ENCODE measurements at places on chromosomes 1 and 21.

DNA sequence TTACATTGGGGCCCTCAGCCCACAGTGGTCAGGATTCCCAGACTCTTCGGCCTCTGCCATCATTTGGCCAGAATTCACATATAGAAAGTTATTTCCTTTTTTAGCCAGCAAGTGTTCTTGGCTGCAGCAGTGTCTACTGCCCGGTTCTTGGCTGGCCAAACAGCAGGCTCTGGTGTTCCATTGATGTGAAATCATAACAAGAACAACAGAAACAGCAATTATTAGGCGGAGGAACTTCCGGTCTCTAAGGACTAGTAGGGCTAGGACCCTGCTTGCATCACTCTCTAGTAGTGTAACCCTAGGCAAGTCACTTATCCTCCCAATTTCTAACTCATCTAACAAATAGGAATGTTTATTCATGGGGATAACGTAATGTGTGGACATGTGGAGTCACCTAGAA, 8.7 kb upstream of the GJA5 start:
- no peak for DNase-seq

GRCh38 chr1:163531345-163531744, 209.6 kb downstream of the NUF2 start:
- no peak for DNase-seq

- DNase-seq = no peak
Measured at GRCh38 chr1:177925006-177925405, 44.9 kb downstream of the SEC16B start.

DNA sequence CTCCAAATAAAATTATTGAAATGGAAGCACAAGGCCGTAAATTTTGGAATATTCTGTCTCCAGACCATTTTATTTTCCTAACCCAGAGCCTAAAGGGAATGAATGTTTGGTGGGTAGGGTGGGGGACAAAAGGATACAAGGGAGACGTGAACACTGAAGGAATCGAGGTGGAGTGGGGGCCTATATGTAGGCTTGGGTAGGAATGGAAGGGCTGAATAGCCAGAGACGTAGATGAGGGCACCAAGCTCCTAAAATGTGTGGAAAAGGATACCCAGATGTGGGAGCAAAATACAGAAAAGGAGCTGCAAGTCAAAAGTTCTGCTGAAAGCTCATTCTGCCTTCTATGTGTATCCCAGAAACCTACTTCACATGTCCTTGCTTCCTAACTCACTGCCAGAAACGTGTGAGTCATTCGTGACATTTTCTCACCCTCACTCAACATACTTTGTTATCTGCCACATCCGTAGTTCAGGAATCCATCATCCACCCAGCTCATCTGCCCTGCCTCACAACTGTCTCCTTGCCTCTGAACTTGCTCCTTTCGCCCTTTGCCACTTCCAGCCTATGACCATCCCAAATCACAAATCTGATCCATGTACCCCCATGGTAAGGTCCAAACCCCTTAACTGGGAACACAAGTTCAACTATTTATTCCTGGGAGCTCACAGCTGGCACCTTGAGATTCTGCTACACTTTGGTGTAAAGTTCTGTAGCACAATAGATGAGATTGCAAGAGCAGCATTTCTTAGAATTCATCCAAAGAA, 84.1 kb upstream of the PRDX6 start:
- no peak for DNase-seq

DNA sequence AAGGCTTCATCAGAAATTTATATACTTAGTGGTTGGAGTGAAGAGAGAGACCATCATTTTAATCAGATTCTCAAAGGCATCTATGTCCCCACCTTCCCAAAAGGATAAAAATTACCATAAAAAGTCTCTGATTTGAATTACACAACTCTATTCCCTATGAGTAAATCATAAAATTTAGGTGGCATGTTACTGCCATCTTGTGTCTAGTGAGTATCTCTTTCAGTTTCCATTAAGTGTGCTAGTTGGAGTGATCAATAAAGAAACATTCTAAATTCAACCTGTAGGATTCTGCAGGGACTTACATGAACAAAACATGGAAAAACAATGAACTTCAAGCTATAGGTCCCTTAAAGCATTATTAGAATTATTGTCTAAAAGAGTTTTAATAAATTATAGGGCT, 655.4 kb downstream of the LTN1 start:
- DNase-seq = no peak

DNA sequence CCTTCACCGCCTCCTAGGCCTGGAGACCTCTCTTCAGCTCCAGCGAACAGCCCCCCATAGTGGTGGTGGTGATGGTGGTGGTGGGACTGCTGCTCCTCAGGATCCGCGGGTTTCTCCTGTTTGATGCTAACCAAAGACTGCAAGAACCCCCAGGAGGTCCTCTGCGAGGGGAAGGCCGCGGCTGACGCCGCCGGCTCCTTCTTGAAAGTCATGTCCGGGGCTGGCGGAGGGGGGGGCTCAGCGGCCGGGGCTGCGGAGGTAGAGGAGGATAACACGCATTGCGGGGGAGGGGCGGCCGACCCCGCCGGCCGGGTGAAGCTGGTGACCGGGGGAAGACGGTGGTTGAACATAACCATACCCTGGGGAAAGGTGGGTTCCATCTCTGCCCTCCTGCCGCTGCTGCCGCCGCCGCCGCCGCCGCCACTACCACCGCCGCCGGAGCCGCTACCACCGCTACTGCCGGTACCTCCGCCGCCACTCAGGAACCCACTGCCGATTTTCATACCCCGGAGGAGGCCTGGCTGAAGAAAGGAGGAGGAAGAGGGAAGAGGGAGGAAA, 554 bp downstream of the ZNF281 start:
- DNase-seq = no peak

DNA sequence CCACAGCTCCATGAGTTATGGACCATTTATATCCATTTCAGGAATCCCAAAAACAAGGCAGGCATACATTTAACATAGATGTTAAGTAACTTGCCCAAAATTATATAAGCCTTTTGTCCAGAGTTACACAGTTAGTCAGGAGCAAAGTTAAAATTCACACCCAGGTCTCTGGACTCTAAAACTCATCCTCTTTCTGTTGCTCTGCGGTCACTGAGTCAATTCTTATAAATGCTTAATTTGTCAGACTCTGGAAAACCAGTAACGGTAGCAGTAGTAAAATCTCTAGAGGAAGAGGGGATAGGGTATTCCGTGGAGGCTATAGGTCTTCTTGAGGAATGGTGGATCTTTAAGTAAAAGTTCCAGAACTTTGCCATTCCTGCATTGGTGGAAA, 223.6 kb upstream of the JUN start:
- no peak for DNase-seq

DNA sequence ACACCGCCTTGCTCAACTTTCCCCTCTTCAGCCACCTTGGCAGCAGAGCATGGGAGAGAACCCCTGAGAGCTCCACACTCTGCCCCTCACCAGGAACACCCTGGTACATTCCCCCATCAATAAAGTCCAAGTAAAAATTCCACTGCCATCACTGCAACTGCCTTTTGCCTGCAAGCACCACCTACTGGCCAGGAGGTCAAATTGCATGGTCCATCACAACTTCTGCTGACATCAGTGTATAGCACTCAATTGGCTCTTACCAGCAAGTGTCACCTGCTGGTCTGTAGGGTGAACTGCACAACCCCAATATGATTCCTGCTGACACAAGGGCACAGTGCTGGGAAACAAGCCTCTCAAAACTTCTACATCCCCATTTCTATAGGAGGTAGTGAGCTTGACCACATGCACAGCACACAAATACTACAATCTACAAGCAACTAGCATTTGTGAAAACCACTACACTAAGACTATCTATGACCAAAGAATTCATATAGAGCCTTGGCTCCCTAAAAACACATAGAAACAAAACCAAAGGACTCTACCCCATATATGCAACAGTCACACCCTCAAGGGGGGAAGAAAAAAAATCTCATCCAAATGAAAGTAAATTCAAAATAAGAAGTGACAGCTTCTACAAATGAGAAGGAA, 69.2 kb downstream of the FASLG start:
- no peak for DNase-seq

Data from caudate nucleus (tissue), 63 donors.